ENCODE measurements at places on chromosomes 2 and 18.

DNA sequence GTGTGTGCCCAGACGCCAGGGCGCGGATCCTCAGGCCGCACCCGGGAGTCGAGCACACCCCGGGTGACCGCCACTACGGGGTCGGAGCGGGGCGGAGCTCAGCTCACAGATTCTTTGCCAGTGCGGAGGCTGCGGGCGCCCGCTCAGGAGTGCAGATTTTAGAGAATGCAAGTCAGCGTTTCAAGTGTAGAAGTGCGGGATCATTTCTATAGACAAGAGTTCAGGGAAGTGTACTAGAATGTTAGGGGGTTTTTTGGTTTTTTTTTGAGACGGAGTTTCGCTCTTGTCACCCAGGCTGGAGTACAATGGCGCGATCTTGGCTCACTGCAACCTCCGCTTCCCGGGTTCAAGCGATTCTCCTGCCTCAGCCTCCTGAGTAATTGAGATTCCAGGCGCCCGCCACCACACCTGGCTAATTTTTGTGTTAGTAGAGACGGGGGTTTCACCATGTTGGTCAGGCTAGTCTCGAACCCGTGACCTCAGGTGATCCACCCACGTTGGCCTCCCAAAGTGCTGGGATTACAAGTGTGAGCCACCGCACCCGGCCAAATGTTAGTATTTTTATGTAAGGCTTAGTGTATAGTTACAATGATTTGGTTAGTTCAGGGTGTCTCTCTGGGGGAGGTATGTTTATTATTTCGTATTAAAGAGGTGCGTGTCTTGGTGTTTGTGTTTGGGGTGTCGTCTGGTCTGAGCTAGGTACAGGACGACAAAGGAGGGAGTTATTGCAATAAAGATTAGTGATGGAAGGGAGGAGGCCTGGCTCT lies 619 bp upstream of the FAM168B start:
- DNase-seq = no peak

DNA sequence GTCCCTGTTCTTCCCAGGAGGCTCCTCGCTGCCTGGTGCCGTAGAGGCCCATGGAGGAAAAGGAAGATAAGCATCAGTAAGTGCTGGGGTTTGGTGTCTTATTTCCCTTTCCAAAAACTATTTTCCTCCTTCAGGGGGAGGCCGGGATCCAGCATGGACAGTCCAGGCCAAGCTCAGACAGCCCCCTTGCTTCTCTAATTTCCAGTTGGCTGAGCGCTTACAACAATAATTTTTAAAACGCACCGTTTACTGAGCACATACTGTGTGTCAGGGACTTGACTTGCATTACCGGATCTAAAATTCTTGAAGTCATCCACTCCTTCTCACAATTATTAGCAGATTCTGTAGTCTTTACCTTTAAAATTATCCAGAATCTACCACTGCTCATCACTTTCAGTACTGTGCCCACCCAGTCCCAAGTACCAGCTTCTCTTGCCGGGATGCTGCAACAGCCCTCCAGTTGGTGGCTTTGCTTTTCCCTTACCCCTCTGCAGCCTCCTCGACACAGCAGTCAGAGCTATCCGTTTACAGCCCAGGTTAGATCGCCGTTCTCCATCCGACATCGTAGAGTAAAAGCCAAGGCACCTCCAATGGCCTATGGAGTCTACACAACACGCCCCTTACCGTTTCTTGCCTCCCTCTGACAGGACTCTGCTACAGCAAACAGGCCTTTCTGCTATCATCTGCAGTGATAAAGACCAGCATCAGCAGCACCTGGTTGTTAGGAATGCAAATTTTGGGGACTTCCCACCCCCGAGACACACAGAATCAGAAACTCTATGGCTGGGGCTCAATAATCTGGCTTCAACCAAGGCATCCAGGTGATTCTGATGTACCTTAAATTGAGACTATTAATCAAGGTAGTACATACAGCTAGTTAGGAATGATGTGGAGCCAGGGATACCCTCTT lies 75.2 kb upstream of the TSPYL6 start:
- no peak for DNase-seq

DNA sequence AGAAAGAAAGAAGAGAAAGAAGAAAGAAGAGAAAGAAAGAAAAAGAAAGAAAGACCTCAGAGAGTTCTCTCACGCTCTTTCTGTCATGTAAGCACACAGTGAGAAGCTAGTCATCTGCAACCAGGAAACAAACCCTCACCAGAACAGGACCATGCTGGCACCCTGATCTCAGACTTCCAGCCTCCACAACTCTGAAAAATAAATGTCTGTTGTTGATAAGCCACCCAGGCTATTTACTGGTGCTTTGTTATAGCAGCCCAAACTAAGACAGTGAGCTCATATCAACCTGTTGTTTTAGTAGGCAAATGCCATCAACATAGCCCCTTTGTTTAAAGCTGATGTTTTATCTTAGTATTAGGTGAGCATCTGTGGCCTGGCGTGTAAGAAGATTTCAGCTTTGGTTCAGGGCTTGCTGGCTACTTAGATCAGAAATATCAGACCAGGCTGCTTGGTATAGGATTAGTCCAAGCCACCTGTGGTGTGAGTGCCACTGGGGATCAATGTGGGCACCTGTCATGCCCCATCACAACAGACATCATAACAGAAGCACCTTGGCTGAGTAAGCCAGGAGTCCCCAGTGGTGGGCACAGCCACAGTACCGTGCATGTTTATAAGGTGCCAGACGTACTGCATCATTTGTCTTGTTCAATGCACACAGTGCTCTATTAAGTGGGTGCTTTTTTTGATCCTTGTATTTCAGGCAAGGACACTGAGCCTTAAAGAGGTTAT lies 94.4 kb downstream of the LBH start:
- DNase-seq = no peak

- no peak for DNase-seq
These were observed 46.9 kb downstream of the NFATC1 start for GRCh38 chr18:79442508-79443221.

- no peak for DNase-seq
These were observed 73.0 kb upstream of the KCTD1 start for GRCh38 chr18:26621161-26622026.

GRCh38 chr2:11038641-11039040 lies 116.6 kb upstream of the SLC66A3 start:
- DNase-seq = no peak

GRCh38 chr2:54528311-54528955 lies 72.3 kb downstream of the SPTBN1 start:
- no peak for DNase-seq

- DNase-seq = no peak
These were observed 66.1 kb downstream of the ACSL3 start for GRCh38 chr2:222926915-222927314.

- no peak for DNase-seq
These were observed 142.3 kb upstream of the HAAO start for GRCh38 chr2:42934580-42935186.

DNA sequence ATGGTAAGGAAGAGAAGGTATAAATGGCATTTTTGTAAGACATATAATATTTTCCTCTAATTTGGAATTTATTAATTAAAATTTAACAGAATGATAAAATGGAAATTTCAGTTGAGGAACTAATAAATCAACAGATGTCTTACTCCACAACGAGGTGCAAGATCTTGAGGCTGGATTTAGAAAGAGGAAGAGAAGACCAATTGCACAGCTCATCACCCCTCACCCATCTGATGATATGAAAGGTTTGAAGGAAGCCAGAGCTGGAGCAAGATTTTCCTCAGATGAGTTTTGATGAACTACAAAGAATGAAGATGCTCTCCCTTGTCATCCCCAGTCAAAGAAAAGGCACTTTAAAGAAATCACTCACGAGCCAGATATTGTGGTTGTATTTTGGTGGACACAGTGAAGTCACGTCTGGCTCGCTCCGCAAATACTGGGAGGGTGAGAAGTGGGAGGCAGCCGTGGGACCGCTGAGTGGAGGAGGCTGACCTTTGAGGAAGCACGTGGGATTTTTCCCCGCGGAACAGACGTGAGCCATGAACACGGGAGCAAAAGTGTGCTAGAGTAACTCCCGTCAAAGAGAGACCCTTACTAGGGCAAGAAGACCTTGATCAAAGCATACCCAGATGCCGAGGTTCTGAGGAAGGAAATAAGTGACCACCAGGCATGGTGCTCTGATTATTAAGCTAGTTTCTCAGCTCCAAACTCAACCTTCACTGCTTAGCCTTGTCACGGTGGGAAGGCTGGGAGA lies 511.4 kb downstream of the RNF144A start:
- DNase-seq = no peak

DNA sequence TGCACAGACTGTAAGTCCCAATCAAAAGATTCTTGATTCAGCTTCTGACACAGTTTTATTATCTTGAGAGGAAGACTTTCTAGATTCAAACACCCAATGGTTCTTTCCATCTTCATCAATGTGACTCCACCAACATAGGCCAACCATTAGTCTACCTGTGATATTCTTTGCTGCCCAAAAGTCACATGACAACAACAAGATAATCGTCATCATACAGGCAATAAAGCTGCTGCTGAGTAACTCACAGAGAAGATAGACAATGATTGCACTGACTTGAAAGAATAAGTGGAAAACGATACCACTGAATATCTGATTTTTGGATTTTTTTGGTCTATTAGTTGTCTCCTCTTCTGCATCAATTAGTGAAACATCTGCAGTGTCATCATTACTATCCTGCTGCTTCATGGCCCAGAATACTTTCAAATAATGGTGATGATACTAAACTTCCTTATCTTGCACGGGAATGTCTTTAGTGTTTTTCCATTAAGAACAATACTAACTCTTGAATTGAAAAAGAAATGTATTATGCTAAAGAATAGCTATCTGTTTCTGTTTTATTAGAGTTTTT lies 19.5 kb downstream of the M1AP start:
- no peak for DNase-seq

DNA sequence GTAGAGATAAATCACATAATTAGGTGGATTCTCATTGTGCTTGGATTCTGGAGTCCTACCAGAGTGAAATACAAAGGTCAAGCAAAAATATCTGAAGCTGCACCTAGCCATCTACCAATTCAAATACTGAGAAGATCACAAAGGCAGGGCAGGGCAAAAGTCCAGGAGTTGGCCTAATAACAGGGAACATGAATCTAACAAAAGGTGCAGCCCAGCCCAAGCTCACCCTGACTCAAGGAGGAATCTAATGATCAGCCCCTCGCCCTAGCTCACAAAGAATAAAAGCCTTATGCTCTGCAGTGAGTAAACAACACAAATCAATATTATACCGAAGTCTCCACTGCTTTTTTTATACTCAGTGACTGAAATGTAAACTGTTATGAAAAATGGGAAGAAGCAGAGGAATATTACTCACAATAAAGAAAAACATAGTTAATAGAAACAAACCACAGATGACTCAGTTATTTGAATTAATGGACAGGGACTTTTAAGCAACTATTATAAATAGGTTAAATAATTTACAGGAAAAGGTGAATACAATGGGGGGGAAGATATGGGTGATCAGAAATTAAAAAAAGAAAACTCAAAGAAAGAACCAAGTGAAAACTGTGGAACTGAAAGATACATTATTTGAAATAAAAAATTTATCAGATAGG lies 49.5 kb downstream of the ANTXR1 start:
- no peak for DNase-seq

DNA sequence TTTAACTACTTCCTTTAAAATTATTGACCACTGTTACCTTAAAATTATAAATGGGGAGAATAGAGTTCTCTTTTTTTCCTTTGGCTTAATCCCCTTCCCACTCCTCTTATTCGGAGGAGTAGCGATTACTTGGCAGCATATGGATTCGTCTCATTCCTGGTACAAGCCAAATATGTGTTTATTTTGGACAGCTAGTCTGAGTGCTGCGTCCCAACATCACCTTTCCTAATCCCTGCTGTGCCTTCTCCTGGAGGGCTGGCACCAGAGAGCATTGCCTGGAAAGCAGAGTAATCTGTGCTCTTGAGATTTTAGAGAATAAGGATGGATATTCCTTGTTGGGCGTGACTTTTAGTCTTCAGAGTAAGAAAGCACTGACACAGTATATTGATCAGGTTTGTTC lies 185.6 kb downstream of the AGAP1 start:
- no peak for DNase-seq

- no peak for DNase-seq
These were observed 25.9 kb downstream of the SPP2 start for GRCh38 chr2:234076451-234076850.

DNA sequence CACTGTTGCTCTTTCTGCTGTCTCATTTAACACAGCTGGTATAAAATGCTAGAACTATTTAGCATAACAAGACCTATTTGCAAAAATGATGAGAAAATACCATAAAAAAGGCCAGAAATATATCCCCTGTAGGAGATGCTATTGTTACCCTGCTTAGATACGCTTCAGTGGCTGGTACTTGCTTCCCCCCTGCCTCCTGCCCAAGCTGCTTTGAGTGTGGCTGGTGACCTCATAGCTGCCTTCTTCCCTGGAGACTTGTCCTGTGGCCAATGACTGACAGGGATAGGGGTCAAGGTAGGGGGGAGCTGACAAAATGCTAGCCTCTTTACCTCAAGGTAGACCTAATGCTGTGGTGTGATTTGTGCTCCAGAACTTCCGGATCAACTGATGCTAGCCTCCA lies 150.2 kb upstream of the ZEB2 start:
- no peak for DNase-seq

GRCh38 chr2:20107352-20107751 lies 55.9 kb upstream of the LAPTM4A start:
- no peak for DNase-seq
